Kidney epithelial cell (primary cell): ENCODE measurements at places on chromosomes 7 and 10. TPM values are rescaled to one million over a fixed set of nuclear protein-coding genes. Genes with fewer than 3 reads are reported as not detected.

Gene WASHC2C
- 49.1 and 51.5 TPM in 2 replicates for total RNA-seq

Gene JMJD1C
- total RNA-seq, result 90.3 and 98.3 TPM in 2 replicates

Gene TAF3
- 4.8 and 5.1 TPM in 2 replicates for total RNA-seq

Gene ARL5B
- 30.3 and 30.6 TPM in 2 replicates for total RNA-seq

Gene MYL7
- 1.2 and 3.0 TPM in 2 replicates for total RNA-seq

Gene MYH16
- total RNA-seq, result 0.89 and 5.6 TPM in 2 replicates
